ENCODE measurements at places on chromosomes 2 and 18.

DNA sequence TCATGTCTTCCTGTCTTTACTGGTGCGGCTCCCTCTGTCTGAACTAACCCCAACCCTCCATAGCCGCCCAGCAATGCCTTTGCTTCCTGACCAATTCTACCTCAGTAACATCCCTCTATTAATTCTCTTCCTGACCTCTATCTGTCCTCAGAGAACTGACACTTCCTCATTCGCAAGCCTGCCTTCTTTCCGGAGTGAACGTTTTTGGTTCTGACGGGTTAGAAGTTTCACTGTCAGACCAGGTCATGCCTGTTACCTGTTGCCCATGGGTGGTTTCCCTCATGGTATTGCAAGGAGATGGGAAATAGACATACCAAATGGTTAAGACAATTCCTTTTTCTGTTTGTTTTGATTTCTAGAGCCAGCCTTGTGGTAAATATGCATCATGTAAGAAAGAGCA is 453.4 kb upstream of the SLC14A2 start:
- DNase-seq: no peak

DNA sequence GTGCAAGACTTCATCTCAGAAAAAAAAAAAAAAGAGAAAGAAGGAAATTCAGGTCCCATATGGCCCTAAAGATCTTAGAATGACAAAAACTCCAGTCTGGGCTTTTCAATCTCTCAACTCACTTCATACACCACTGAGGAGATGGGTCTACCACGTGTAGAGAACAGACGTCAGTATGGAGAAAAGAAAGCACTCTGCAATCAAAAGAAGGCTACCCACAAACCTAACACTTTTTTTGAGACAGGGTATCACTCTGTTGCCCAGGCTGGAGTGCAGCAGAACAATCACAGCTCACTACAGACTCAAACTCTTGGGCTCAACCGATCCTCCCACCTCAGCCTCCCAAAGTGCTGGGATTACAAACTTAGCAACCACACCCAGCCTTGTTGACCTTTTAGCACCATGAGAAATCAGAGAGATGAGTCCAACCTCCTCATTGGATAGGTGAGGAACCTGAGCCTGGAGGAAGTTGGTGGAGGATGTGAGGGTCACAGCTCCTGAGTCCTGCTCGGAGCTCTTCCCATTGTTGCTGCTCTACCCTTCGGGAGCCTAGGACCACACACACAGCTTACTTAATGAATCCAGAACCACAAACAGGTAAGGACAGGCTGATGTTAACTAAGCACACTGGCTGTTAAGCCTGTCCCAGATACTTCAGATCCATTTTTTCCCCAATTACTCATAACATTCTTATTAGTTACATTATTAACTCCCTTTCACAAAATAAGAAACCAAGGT is 23.7 kb downstream of the TBC1D8 start:
- DNase-seq: no peak

DNA sequence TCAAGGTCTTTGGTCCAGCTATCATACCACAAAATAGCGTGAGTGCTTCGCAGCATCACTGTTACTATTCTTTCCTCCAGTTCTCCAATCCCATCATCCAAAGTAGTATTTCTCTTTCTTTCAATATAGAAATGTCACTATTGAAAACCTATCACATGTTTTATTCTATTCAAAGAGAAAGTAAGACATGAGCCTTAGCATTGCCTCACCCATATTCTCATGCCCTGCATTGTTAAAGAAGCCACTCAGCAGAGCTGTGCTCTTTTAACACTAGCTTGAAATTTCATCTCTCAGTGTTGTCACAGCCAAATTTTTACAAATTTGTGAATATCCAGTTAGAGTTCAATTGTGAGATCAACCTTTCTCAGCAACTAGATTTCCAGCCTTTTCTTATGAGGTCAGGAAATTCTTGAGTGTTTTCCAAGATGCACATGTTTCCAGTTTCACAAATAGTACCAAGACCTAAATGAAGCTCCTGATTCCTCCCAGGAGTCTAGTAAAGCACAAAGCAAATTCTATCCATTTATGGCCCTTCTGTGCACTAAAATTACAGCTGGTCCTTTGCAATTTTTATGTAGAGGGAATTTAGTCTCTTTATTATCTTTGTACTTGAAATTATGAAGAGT is 343.7 kb downstream of the SPAG16 start:
- DNase-seq: no peak

DNA sequence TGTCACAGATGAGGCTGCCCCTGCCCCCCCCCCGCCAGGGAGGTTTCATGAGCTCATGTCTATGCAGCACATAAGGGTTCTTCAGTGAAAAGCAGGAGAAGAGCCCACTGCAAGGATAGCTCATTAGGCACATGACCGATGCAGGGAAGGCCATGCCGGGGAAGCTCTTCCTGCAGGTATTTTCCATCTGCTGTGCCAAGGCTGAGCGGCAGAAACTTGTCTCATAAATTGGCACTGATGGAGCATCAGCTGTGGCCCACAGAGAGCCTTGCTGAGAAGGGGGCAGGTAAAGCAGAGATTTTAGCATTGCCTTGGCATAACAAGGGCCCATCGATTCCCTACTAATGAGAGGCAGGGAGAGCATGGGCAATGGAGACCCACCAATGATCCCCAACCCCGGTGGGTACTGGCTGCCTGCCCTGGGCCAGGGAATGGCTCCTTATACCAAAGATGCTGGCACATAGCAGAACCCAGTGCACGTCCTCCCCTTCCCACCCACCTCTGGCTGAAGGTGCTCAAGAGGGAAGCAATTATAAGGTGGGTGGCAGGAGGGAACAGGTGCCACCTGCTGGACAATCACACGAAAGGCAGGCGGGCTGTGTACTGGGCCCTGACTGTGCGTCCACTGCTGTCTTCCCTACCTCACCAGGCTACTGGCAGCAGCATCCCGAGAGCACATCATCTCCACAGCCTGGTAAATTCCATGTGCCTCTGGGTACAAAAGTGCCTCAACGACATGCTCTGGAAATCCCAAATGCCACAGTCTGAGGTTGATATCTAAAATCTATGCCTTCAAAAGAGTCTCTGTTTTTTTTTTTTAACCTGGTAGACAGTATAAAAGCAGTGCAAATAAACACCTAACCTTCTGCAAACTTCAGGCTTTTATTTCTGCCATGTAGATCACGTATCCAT is 41.4 kb downstream of the STEAP3 start:
- DNase-seq: no peak

DNA sequence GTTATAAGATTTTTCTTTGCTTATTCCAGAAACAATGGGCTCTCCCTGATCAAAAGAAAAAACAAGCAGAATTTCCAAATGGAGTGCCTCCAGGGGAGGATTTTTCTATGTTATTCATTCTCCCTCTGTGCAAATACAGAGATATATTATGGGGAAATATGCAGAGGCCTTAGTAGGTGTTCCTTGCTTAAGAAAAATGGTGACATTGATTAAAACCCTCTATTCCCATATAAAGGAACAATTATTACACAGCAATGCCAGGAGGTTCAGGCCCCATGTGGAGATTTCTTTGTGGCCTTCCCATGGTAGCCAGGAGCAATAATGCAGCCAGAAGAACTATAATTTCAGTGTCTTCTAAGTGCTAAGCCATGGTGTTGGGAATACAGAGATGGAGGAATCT is 255.9 kb upstream of the CXCR4 start:
- no peak for DNase-seq

DNA sequence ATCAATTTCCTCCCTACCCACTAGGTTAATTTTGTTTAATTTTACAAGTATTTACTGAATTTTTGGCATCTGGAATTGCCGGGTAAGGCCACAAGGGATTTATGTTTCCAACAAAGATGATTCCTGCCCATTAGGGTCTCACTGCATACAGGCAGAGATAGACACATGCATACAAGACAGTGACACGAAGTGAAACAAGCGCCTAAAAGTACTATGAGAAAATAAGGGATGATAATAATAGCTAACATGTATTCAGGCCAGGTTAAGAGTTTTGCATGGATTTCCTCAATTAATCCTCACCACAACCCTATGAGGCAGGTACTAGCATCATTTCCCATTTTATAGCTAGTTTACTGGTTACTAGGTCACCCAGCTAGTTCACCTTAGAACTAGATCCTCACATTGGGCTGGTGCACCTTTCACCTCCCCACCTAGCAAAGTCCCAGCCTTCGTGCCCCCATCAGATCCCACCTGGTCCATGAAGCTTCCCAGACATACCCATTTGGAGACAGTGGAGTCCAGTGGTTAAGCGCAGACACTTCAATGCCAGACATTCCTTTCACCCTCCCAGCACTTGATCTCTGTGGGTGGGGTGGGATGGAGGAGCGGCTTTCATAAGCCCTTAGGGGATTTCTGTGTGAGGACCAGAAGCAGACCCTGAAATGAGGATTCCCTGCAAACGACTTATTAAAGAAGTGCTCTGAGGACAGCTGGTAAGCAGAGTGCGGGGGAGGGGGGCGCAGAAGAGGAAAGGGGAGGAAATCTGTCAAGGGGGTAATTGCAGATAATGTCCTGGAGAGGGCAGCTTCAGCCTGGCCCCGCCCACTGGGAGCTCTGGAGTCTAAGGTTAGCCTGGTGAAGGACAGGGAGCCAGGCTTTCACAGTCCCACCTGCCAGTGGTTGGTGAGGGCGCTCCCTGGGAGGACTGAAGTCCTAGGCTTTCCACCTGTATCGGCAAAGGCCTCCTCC is 5.8 kb upstream of the DGUOK start:
- no peak for DNase-seq

GRCh38 chr18:429030-429429 is 71.5 kb downstream of the COLEC12 start:
- no peak for DNase-seq

All from stimulated activated naive CD4-positive, alpha-beta T cell treated with Interleukin-2 at 50 U/mL for 16 hours (primary cell).